Stimulated activated CD4-positive, alpha-beta T cell treated with anti-CD3 and anti-CD28 coated beads, Interleukin-1b, Interleukin-23, amount 100 ng/mL, for 24 hours (primary cell): ENCODE measurements at places on chromosomes 3 and 15.
A peak's percentile ranks its signal among the peaks of the same experiment; 100 is the strongest.

DNA sequence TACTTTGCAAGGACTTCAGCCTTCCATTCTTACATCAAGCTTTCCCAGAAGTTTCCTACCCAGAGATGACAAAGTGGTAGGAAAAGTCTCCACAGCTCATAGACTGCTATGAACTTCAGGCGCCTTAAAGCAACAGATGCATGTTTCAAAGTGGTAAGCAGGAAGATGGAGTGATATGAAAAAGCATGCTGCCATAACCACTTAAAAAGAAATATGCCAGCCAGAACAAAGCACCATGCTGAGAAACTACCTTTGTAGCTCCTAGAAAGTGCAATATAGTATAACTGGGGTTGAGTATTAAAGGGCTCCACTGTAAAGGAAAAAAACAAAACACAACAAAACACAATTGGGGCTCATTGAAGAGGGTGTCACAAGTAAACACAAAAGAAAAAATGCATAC is 192.4 kb upstream of the STRIT1 start:
- DNase-seq = no peak

DNA sequence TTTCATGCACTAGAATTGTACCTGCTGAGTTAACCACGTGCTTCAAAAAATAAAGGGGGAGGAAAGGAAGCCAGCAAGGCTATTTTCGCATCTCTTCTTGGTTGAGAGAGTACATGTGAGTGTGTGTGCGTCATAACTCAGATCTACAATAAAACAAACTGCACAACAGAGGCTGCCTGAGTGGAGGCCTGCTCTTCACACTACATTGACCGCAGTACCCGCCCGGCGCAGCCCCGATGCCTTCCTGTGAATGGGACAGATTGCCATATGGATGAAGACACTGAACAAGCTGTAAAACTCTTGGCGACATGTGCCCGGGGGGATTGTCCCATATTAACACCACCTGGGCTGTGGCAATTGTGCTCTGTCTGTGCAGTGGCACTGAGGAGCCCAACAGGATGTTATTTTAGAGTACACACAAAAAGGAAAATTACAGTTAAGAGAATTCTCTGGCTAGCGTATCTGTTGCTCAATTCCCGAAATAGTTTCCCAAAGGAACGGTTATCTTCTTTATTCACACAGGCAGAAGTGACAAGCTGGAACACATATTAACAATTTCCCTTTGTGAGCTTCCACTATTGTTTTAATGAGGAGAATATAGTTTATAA is 551.5 kb downstream of the FOXP1 start:
- DNase-seq = no peak

DNA sequence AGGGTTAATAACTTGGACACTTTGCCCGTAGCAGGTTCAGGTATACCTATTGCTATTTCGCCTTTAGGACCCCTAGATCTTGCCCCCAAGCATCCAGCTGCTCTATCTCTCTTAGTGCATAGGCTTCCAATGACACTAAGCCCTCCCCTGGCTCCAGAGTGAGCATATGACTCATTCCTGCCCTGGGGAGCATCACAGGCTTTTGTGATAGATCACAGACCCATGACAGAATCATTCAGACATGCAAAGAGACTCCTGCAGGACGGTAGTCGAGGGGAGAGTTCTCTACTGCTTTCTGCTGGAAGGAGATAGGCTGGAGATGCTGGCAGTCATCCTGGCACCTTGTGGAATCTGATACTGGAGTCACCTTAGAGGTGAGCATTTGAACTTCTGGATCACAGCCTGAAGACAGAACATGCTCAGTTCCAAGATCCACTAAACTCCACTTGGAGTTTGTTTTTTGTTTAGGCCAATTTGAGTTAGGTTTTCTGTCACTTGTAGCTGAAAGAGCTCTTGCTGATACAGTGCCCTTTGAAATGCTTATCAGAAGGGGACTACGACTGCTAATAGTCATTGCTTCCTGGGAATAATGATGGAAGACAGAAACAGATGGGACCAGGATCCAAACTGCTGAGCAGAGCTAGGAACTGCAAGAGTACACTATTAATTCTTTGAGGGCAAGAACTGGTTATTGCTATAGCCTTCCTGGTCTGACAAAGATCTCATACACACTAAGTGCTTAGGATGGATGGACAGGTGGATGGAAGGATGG is 11.0 kb downstream of the LYSMD2 start:
- DNase-seq = peak; percentile 12

- DNase-seq = no peak
These were observed 24.1 kb upstream of the SNRK start for GRCh38 chr3:43262194-43262593.

DNA sequence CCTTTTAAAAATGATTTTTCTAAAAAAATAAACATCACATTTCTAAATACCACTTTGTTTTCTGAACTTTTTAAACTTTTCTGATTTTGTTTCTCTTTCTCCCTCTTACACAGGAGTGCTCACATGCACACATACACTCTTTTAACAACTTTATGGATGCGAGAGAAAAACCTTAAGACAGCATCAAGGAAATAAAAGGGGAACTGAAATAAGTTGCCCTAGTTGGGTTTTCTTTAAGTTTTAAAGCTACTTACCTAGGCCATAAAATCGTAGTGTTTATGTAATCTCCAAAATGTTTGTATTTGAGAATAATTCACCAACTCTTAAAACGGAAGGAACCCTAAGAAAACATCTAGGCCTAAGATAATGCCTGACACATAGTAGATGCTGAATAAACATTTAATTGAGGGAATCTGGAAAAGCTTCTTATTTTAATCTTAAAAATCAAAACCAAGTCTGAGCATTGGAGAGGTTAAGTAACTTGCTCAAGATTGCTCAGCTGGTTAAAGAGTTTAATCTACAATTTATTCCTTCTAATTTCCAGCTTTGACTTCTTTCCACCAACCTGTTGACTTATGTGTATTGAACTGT is 1.2 kb upstream of the BBX start:
- no peak for DNase-seq

- no peak for DNase-seq
These were observed 64.2 kb upstream of the FOXP1 start for GRCh38 chr3:71647751-71648150.

DNA sequence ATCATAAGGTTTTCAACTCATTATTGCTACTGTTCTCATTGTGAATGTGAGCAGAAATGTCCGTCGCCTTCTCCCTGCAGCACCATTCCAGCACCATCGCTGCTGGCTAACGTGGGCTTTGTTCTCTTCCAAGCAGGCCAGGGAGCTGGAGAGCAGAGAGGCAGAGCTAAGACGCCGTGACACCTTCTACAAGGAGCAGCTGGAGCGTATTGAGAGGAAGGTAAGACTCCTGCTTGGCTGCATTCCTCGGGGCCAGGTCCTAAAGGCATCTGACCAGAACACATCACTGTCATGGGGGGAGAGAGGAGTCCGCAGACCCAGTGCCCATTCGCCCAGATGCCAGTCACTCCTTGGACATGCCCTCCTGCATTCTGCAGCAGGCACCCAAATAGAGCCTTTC is 130.4 kb upstream of the PLXNA1 start:
- no peak for DNase-seq

- DNase-seq = no peak
These were observed 83.4 kb downstream of the GABRG3 start for GRCh38 chr15:27054426-27054825.

GRCh38 chr3:15269091-15269989 is 63.0 kb downstream of the SH3BP5 start:
- peak; percentile 83 for DNase-seq

GRCh38 chr15:39511916-39512260 is 69.0 kb upstream of the THBS1 start:
- DNase-seq = no peak

- no peak for DNase-seq
These were observed 456.3 kb upstream of the ARRDC4 start for GRCh38 chr15:97504031-97504792.
